ENCODE measurements at places on chromosomes 7 and 10.

DNA sequence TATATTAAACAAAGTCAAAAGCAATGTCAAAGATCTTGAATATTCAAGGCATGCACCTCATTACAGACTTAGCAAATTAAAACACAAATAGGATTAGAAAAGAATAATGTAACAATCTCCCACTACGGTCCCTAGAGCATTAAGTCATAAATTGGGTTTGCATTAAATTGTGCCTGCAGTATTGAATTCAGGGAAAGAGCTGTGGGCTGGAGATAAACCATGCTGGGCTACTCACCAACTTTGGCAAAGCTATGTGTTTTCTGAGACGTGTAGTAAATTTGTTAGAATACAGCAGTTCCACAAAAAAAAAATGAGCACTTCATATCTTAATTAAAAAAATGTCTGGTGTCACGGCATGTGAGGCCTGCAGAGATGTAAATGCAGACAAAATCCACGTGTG is 241.6 kb downstream of the SNX10 start:
- DNase-seq, result no peak

GRCh38 chr10:17113346-17113745 is 16.3 kb downstream of the CUBN start:
- DNase-seq, result no peak

- no peak for DNase-seq
Measured at GRCh38 chr7:2521952-2522591, 2.5 kb downstream of the LFNG start.

DNA sequence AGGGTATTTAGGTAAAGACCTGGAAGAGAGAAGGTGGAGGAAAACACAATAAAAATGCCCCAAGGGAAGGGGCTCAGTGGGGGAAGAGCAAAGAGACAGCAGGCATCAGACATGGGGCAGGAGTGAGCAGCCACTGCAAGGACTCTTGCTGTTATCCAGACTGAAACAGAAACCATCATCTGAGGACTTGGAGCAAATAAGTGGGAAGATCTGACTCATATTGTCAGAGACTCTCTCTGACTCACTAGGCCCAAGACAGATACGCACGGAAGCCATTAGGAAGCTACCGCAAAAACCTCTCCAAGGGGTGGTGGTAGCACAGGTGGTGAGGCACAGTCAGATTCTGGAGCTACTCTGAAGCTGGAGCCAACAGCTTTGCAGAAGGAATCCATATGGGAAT is 110.7 kb downstream of the RNF32 start:
- no peak for DNase-seq

- DNase-seq, result no peak
Measured at GRCh38 chr10:110207805-110208613, 604 bp downstream of the MXI1 start.

- DNase-seq, result no peak
Measured at GRCh38 chr10:491667-492424, 197.6 kb downstream of the DIP2C start.

DNA sequence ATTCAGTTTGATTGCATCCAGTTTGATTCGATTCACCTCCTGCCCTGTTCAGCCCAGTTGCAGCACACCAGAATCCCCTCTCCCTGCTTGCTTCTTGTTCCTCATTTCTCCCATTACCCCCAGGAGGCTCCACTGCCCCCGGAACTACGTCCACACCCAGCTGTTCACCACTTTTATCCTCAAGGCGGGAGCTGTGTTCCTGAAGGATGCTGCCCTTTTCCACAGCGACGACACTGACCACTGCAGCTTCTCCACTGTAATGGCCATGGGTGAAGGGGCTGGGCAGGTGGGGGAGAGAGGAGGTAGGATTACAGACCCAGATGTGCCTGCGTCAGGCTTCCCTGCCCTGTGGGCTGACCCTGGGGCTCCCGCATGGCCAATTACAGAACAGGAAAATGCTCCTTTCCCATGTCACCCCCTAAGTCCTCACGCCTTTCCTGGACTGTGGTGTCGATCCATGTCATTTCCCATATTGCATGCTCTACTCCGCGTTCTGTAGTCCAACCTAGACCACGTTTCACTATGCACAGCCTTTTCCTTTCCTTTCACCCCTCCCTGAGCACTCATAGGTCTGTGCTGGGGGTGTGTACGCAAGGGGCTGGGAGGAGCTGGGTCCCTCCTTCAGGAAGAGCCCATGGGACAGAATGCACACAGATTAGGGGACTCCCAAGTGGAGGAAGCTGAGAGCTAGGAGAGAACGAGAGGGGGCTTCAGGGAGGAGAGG is 8.2 kb downstream of the GHRHR start:
- no peak for DNase-seq

DNA sequence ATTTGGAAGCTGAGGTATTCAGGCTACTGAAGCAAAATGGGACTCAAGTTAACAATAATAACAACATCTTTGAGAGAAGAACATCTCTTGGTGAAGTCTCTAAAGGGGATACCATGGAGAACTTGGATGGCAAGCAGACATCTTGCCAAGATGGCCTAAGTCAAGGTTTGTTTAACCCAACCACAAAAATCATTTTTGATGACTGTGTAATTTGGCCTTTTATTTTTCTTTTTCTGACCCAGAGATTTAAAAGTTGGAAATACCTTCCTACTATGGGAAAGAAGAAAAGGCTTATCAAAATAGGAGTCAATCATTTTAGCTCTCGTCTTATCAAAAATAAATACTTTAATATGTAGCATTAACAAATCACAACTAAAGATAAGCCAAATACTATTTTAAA is 72.4 kb downstream of the PON1 start:
- no peak for DNase-seq

DNA sequence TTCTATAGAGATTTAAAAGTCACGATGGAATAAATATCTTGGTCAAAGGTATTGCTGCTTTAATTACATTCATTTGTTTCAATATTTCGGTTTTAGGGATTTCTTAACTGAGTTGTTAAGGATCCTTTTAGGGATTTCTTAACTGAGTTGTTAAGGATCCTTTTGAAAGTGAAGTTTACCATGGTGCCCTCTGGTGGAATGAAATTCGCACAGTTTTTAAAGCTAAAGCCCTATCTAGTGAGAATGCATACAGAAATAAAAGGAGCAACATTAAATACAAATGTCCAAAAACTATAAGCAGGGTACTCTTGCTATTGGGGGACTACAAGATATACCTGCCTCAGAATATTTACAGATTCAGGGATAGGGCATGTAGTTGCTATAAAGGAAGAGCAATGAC is 193.7 kb downstream of the RNLS start:
- DNase-seq, result no peak

DNA sequence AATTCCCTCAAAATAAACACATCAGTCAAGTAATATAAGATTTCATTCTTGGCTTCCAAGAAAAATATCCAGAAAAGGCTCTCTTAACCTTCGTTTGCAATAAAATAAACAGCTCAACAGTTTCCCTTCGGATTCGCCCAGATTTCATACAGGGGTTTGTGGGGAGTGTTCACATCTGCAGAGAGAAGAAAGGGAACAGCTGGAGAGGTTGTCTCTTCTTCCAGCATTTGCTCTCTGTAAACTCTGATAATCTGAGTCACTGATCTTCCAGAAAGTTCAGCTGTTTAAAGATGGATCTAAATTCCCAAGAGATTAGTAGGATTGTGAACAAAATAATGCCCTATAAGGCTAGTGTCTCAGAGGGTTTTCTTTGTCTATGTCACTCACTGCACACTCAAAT is 277.9 kb downstream of the HPSE2 start:
- no peak for DNase-seq

- no peak for DNase-seq
Measured at GRCh38 chr10:115052226-115052625, 40.9 kb upstream of the ATRNL1 start.

DNA sequence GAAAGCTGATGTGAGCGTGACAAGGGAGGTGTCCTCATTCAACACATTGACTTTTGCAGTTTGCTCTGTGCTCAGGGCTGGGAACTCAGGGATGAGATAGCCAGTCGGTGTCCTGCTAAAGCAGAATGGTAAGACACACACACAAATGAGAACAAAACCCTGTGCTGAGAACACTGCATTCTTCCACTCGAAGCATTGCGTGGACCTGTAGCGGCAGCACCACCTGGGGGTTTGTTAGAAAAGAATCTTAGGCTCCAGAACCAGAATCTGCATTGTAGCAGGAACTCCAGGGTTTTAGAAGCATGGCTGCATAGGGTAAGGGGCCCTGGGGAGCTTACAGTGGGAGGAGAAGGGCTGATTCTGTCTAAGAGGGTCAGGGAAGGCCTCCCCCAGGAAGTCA is 21.5 kb upstream of the OGDHL start:
- no peak for DNase-seq

GRCh38 chr7:20475756-20476155 is 139.7 kb upstream of the ABCB5 start:
- no peak for DNase-seq

GRCh38 chr10:93465806-93466675 is 16.1 kb downstream of the MYOF start:
- DNase-seq, result no peak

- DNase-seq, result no peak
Measured at GRCh38 chr10:101367569-101368453, 13.8 kb downstream of the BTRC start.

GRCh38 chr10:85622425-85622824 is 744.2 kb downstream of the GRID1 start:
- no peak for DNase-seq

DNA sequence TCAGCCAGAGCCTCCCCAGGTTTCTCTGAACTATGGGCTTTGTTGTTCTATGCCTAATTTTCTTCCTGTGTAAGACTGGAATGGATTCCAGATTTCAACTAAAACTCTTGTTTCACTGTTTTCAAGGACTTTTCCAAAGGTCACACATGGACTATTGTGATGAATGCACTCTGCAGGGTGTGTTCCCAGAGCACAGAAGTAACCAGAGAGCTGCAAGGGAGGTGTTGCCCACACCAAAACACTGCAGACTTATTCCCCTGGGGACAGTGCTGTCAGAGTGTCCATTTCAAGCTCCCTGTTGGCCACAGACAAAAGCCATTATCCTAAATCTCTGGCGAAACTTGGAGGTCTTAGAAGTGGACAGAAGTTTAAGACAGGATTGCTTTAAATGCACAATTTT is 231.6 kb downstream of the TRIL start:
- DNase-seq, result no peak

DNA sequence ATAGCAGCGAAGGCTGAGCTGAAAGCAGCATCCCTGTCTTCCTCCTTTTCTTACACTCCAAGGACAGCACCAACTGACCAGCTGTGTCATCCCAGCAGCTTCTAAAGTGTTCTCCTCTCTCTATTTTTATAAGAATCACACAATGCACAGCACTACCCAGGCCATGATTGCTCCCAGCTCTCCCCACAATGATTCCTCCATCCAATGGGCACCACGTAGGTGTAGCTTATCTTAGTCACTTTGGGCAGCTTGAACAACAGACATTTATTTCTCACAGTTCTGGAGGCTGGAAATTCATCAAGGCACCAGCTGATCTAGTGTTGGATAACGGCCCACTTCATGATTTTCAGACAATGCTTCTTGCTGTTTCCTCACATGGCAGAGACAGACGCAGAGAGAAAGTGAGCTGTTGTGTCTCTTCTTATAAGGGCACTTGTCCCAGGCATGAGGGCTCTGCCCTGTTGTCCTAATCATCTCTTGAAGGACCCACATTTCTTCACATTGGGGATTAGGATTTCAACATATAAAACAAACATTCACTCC is 92.0 kb upstream of the CDC14C start:
- no peak for DNase-seq

- DNase-seq, result no peak
Measured at GRCh38 chr10:4213441-4213840, 428.4 kb upstream of the KLF6 start.

DNA sequence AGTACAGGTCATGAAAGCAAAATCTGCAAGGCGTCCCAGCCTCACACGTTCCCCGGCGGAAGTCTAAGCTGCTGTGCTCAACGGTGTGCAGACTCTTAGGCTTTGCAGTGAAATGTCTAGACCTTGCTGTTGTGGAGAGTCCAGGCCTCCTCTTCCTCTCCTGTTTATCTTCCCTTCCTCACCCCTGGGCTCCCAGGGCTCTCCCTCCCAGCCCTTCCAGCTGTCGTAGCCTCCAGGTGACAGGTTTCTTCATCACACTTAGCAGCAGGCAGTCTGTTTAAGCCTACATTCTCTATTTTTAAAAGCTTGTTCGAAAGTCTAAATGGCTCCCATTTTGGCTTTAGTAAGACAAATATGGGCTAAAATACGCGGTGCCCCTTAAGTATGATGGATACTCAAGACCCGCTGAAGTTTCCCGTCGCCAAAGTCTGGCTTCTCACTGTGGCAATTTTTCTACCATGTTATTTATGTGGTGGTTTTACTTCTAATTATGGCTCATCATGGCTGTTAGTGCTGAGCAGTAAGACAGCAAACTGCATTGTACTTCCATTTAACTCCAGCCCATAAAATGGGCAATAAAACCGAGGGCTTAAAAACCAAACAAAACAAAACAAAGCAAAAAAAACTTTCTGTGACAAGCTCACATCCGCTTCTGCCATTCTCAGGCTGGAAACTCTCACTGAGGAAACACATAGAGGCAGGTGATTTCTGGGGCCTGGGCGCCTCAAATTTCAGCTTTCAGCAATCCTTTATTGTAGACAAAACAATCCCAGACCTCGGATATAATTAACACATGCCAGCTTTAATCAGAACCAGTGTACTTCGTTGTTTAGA is 243.2 kb downstream of the SNX10 start:
- DNase-seq, result no peak

DNA sequence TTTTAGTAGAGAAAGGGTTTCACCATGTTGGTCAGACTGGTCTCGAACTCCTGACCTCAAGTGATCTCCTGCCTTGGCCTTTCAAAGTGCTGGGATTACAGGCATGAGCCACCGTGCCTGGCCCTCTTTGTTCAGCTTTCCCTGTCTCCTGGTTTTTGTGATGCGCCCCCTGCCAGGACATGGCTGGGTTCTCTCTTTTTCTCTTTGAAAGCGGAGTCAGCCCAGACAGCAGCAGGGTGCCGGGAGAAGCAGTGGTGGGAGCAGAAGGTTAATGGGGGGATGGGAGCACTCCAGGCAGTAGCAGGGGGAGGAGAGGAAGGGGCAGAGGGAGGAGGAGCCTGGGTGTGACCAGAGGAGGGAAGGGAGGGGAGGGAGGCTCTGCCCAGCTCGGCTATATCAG is 1.8 kb downstream of the MUC3A start:
- DNase-seq, result no peak

GRCh38 chr10:82982110-82982608 is 1107.2 kb downstream of the NRG3 start:
- no peak for DNase-seq

GRCh38 chr10:131004276-131004675 is 307.2 kb downstream of the TCERG1L start:
- no peak for DNase-seq

DNA sequence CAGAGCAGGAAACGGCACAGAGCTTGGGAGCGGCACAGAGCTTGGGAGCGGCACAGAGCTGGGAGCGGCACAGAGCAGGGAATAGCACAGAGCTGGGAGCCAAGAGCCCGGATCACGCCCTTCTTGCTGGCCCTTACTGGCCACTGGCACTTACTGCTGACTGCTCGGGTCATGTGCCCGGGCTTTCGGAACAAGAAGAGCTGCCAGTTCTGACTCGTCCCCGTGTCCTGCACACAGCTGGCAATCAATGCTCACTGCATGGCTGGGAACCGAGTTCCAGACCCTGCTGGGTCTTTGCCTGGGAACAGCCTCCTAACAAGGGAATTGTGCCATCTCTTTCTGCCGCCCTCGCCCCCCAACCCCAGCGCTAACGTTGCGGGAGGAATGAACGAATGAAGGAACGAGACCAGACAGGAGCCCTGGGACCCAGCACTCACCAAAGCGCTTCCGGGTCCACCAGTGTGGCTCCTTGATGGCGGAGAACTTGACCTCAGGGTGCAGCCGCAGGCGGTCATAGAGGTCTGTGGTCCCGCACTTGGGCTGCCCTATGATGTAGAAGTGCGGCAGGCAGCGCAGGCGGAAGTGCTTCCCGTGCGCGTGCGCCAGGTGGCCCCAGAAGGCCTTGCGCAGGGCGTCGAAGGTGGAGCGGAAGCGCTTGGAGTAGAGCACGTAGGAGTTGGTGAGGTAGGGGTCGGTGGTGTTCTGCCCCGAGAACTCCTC is 49.1 kb downstream of the CHST15 start:
- DNase-seq, result no peak
